ENCODE measurements at places on chromosomes 6 and 20.

GRCh38 chr6:104240865-104241264, 618.9 kb downstream of the HACE1 start:
- no peak for DNase-seq

GRCh38 chr6:70196531-70196930, 106.4 kb downstream of the COL9A1 start:
- DNase-seq = no peak

GRCh38 chr6:87574237-87574804, 15.5 kb downstream of the RARS2 start:
- DNase-seq = no peak

DNA sequence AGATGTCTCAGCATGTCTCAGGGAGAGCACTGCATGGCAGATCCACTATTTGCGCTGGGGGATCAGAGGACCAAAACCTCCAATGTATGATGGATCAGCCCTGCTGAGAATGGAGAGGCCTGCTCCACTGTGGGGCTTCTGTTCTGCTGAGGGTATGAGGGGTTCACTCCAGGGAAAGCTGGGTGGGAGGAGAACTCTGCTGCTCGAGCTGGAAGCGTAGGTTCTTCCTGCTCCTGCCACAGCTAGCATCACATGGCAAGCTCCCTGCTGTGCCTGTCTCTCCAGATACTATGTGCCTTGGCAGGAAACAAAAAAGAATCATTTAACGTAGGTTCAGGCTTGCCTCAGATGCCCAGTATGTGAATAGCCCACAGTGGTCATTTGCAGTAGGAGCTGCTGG, 105.8 kb downstream of the EPM2A start:
- no peak for DNase-seq

DNA sequence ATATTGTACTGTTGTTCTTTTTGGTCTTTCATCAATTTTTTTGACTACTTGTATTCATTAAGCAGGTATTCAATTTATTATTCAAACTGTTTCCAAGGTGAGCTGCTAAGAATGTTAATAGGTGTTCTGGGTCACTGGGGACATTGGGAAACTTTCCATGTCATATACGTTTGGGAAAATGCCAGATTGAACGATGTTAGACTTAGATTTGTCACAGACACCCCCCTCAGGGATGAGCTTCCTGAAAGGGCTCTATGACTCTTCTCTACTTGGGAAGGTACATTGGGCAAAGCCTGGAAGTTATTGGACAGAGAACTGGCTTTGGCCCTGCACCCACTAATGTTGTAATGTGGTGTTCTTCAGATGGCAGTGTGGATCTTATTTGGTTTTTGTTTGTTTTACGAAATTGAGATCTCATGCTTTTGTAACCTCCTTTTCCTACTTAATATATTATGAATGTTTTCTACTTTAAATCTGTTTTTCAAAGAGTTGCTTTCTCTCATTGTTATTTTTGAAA, 42.1 kb downstream of the PLCB4 start:
- no peak for DNase-seq

DNA sequence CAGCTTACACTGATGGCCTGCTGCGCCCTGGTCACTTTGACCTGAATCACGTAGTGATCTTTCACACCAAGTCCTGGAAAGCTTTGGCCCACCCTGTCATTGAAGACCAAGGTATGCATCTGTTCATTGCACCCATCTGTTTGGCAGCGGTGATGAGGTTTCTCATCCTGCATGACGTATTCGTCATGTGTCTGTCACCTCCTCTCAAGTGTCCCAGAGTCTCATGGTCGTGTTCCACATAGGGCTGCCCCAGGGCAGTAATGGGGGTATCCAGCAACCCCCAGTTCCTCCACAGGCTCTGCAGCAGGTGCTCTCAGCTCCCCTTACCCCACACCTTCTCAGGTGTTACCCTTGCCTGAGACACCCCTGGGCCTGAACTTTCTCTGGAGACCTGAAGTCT, 104.1 kb downstream of the SYNDIG1 start:
- DNase-seq = no peak

- DNase-seq = no peak
Measured at GRCh38 chr20:37198932-37199660, 19.7 kb upstream of the MROH8 start.

DNA sequence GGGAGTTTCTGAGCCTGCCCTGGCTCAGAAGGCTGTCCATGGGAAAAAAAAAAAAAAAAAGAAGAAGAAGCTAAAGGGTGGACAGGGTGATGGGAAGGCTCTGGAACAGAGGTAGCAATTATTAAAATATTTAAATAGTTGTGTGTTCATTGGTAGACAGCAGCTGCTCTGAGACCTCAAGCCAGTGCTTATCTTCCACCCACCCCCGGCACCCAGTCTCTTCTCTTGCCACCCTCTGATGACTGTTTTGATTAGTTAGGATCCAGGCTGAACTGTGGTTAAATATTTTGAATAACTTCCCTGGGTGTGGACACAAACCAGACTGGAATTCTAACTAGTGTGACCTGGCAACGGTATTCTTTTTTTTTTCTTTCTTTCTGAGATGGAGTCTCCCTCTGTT, 16.9 kb upstream of the SRSF3 start:
- no peak for DNase-seq

DNA sequence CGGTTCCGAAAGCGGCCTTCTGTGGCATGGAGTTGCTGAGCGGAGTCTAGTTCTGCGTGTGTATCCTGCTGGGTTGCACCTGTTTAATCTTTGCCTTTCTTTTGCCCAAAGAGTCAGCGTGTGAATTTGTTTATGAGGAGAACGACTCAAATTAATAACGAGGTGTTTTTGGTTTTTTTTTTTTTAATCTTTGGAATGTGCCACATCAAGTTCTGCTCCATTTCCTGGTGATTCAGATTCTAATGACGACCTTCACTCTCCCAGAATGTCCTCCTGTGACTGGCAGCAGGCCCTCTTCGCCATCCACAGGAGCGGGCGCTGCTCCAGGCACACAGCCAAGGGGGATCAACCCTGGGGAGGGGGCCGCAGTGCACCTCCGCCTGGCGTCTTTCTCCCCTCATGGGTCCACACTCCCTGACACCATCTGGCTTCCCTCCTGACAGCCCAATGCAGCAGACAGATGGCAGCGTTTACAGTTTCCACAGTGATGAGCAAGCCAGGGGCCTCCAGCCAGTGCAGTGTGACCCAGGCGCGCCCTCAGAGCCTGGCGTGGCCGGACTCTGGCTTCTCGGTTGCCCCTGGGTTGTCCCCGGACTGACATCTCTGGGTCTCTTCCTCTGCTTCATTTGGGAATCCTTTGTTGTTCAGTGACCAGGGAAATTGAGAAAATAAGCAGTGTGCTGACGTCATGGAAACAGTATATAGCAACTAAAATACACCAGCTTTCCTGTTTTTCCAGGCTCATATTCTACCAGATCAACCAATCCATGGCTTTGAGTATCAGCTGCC, 27.5 kb upstream of the AFDN start:
- DNase-seq = peak; percentile 54

GRCh38 chr6:4291453-4292403, 156.4 kb upstream of the ECI2 start:
- DNase-seq = no peak

DNA sequence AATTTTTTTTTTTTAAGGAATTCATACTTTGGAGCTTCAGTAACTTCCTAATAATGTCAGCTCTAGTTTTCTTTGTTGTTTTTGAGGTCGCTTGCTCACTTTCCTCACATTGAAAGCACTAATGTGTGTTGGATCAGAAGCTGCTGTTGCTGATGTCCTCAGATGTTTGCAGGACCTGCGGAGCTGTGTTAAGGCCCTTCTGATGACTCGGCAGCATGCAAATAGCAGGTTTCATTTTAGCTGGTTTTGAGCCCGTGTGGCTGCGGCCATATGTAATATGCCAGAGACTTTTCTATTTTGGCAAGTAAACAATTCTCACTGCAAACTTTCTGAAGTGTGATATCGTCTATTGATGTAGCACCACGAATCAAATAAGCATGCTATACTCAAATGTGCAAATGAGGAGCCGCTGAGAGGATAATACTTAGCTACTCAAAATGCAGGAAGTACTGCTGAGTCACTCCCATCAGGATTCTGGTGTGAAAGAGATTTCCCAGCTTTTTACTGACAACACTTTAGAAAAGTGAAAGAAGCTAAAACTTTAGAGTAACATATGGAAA, 187.8 kb downstream of the SASH1 start:
- DNase-seq = no peak

DNA sequence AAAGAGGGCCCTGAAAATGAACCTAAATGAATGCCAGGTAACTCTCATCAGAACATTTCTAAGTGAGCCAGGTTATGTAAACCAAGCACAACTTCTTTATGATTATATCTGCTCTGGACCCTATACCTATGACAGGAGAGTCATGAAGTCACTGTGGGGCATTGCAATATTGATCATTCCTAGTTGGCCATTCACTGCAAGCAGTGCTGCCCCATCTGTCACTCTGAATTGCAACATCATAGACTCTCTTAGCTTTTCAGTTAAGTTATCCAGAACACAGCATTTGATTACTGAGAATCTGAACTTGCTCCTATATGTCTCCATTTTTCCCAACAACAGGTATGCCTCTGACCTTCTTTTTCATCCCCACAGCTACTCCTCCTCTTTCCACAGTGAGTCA, 3.3 kb downstream of the COL21A1 start:
- no peak for DNase-seq

DNA sequence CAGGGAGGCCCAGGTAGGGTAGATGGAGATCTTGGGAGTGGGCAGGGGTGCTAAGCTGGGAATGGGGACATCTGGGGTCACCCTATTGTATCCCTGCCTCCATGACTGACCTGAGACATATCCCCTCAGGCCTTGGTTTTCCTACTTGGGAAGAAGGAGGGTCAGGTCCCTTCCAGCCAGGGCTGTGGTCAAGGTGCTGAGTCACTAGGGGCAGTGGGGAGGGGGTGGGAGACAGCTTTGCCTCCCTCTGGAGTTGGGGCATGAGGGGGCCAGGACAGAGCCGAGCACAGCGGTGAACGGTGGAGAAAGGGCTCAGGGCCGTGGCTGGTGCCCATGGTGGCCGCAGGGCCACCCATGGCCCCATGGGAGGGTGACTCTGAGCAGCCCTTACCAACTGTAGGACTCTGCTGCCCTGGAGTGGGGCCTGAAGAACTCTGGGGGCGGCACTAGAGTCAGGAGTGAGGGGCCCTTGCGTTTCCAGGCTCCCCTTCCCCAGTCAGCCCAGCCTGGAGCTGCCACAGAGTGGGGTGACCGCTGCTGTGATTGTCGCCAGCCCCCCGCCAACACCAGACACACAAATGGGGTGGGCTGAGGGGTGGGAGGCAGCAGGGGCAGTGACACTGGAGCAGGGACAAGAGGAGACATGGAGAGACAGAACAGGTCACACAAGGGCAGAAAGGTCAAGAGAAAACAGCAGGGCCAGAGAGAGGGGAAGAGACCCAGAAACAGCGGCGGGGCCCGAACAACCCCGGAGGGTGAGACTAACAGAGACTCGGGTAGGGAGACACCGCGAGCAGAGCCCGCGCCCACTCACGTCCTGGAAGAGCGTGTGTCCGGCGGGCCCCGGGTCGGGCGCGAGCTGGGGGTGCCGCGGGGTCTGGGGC, 576 bp downstream of the NECAB3 start:
- DNase-seq = peak; percentile 62

GRCh38 chr20:63942250-63942951, 13.8 kb downstream of the UCKL1 start:
- no peak for DNase-seq

- DNase-seq = no peak
Measured at GRCh38 chr6:35298625-35299140, 1.1 kb downstream of the DEF6 start.

All from right forelimb (tissue), 1 donor.